ENCODE measurements at places on chromosomes 11 and 22.

DNA sequence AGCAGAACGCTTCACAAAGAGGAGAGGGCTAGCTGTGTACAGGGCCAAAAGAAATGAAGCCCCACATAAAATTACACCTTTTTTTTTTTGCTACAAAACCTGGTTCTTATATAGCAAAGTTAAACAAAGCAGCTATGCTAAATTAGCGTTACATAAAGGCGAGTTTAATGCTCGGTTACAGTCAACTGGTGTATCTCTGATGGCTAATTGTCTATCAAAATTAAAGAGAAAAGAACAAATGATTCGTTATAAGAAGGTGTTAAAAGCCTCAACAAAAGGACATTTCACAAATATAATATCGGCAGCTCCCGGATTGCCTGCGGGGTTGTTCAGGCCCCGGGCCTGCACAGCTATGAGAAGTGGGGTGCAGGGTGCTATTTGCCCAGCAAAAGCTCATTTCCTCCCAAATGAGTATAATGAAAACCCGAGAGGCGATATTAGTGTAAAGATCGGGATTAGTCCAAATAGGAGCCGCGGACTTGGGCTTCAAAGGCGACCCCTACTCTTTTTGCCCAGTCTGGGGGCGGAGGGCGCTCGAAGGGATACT lies 13.3 kb upstream of the PAX6 start:
- no peak overlapping the region for H3K4me3 ChIP-seq
- H3K4me1 ChIP-seq = peaks cover 29% of the 10 kb centered on the region
- H3K27ac ChIP-seq = no peak overlapping the region
- H3K36me3 ChIP-seq = peaks cover 2% of the 10 kb centered on the region
- H3K27me3 ChIP-seq = peaks cover 99% of the 10 kb centered on the region
- no peak for DNase-seq

GRCh38 chr22:33544707-33545106 lies 375.6 kb downstream of the LARGE1 start:
- peaks cover 10% of the 10 kb centered on the region for H3K4me1 ChIP-seq
- H3K27ac ChIP-seq = no peak overlapping the region
- no peaks in the 10 kb centered on the region for H3K27me3 ChIP-seq
- no peak overlapping the region for H3K4me3 ChIP-seq

GRCh38 chr11:75555079-75555811 lies 6.8 kb upstream of the SERPINH1 start:
- DNase-seq = no peak
- peak overlapping the region; percentile 97 for H3K27ac ChIP-seq
- peaks cover 50% of the 10 kb centered on the region for H3K4me1 ChIP-seq
- H3K4me3 ChIP-seq = peak overlapping the region; percentile 28
- H3K36me3 ChIP-seq = no peaks in the 10 kb centered on the region

DNA sequence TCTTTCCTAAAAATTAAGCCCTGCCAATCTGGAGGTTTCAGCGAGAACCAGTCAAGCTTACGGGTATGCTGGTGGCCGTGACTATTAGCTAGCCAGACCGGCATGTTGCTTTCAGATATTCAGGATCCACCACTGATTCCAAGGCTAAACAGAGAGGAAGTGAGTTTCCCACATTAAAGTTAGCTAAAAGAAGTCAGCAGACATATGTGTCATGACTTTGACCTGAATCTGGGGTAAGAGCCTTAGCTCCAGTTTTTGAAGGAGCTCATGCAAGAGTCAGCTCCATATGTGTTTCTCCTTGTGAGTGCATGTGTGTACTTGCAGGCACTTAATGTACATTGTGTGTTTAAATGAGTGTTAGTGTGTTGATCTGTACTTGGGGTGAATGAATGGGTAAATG lies 1.4 kb downstream of the ZFPL1 start:
- peaks cover 45% of the 10 kb centered on the region for H3K36me3 ChIP-seq
- no peaks in the 10 kb centered on the region for H3K27me3 ChIP-seq
- H3K27ac ChIP-seq = no peak overlapping the region
- H3K4me1 ChIP-seq = peaks cover 24% of the 10 kb centered on the region

DNA sequence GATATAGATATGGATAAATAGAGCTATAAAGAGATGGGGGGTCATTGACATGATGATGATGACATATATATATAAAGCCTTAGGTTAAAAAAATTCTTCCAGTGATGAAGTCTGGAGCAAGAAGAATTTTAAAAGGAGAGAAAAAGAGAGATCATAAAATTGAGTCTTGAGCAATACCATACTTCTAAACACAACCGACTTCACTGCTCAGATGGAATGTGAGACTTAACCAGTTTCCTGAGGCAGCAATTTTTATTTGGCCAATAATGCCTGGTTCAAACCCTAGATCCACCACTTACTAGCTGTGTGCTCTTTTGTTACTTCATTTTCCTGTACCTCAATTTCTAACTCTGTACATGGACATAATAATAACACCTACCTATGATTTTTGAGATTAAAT lies 229.5 kb downstream of the TTC28 start:
- no peak overlapping the region for H3K4me3 ChIP-seq
- H3K27ac ChIP-seq = no peak overlapping the region
- no peaks in the 10 kb centered on the region for H3K36me3 ChIP-seq
- DNase-seq = no peak
- no peaks in the 10 kb centered on the region for H3K4me1 ChIP-seq

- no peaks in the 10 kb centered on the region for H3K27me3 ChIP-seq
- no peaks in the 10 kb centered on the region for H3K36me3 ChIP-seq
- H3K4me3 ChIP-seq = no peak overlapping the region
- peaks cover 41% of the 10 kb centered on the region for H3K4me1 ChIP-seq
Measured at GRCh38 chr11:120709808-120710207, 198.3 kb downstream of the GRIK4 start.

DNA sequence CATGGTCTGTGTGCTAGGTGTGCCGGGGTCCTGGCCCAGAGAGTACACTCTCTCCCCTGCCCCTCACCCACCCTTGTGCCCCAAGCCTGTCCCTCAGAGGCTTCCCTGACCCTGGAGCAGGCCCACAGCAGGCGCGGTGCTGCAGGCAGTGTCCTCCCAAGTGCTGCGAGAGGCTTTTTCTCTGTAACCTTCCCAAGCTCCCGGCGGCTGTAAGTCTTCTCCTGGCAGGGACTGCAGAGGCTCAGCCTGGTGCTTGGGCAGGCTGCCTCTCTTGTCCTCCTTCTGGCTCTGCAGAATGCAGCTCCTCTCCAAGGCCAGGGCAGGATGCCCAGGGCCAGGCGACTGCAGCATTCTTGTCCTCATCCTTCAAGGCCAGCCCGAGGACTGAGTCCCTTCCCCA lies 15.9 kb downstream of the RFPL1 start:
- no peak for DNase-seq
- H3K36me3 ChIP-seq = peaks cover 25% of the 10 kb centered on the region
- no peak overlapping the region for H3K4me3 ChIP-seq
- H3K27ac ChIP-seq = peak overlapping the region; percentile 47
- peaks cover 16% of the 10 kb centered on the region for H3K4me1 ChIP-seq

GRCh38 chr22:19108807-19109197 lies 13.4 kb downstream of the DGCR2 start:
- H3K4me3 ChIP-seq = no peak overlapping the region
- H3K4me1 ChIP-seq = peaks cover 35% of the 10 kb centered on the region
- no peak overlapping the region for H3K27ac ChIP-seq
- peaks cover 7% of the 10 kb centered on the region for H3K36me3 ChIP-seq

- H3K27me3 ChIP-seq = peaks cover 5% of the 10 kb centered on the region
- H3K36me3 ChIP-seq = no peaks in the 10 kb centered on the region
- H3K27ac ChIP-seq = no peak overlapping the region
- DNase-seq = peak; percentile 42
Measured at GRCh38 chr11:45097721-45098493, 48.5 kb upstream of the PRDM11 start.

DNA sequence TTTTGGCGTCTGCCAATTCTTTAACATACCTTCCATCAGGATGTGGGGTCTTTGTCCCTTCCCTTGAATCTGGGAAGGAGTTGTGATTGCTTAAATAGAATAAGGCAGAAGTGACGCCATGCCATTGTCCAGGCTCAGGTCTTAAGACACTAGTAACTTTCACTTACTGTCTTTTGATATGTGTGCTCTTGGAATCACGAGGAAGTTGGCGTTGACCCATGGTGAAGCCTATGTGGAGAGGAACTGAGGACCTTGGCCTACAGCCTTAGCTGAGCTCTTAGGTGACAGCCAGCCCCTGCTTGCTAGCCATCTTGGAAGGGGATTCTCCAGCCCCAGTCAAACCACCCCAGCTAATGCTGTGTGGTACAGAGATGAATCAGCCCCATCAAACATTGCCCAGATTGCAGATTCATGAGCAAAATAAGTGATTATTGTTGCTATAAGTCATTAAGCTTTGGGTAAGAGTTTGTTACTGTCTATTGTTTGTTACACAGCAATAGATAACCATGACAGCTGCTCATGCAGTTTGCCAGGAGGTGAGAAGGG lies 17.6 kb upstream of the CLPB start:
- H3K36me3 ChIP-seq = no peaks in the 10 kb centered on the region
- no peak overlapping the region for H3K27ac ChIP-seq
- DNase-seq = no peak
- H3K27me3 ChIP-seq = no peaks in the 10 kb centered on the region
- no peaks in the 10 kb centered on the region for H3K4me1 ChIP-seq
- H3K4me3 ChIP-seq = no peak overlapping the region

- H3K27me3 ChIP-seq = no peaks in the 10 kb centered on the region
- no peak overlapping the region for H3K4me3 ChIP-seq
- no peaks in the 10 kb centered on the region for H3K36me3 ChIP-seq
- H3K27ac ChIP-seq = no peak overlapping the region
Measured at GRCh38 chr11:43953521-43953920, 11.1 kb downstream of the C11orf96 start.

DNA sequence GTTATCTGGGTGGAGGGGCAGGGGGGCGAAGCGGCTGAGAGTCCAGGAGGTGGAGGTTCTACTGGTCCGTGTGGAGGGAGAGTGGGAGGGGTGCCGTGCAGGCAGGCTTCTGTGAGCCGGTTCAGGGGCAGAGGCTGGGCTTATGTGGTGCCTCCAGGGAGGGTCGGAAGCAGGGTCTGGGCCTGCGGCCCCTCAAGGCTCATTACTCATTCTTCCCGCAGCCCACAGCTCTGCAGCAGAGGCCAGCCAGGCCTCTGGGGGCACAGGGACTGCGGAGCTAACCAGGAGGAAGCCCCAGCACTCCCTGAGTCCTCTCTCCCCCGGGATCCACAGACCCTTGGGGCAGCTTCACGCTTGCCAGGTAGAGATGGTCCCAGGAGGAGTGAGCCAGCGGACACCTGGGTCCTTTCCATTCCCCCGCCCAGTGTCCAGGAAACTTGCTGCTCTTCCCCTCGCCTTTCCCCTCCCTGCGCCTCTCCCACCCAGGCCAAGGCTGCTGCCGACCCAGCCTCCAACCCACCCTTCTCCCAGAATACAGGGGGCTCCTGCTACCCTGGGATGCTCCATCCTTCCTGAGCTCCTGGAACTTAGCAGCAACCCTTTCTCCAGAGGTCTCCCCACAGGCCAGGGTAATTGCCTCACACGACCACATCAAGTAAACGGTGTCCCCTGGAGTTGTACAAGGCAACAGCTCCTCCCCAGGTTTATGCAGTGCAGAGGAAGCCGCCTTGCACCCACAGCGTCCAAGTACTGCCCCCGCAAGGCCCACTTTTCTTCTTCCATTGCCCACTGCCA lies 6.3 kb downstream of the NRXN2 start:
- peaks cover 46% of the 10 kb centered on the region for H3K36me3 ChIP-seq
- H3K27me3 ChIP-seq = peaks cover 11% of the 10 kb centered on the region
- H3K4me3 ChIP-seq = no peak overlapping the region

- H3K4me3 ChIP-seq = no peak overlapping the region
- H3K4me1 ChIP-seq = no peaks in the 10 kb centered on the region
- DNase-seq = no peak
- H3K27me3 ChIP-seq = no peaks in the 10 kb centered on the region
Measured at GRCh38 chr11:33185756-33186155, 24.5 kb upstream of the CSTF3 start.

GRCh38 chr22:38940811-38941384 lies 16.5 kb upstream of the APOBEC3A start:
- H3K27me3 ChIP-seq = peaks cover 9% of the 10 kb centered on the region
- H3K36me3 ChIP-seq = no peaks in the 10 kb centered on the region
- no peak overlapping the region for H3K27ac ChIP-seq
- H3K4me3 ChIP-seq = no peak overlapping the region
- no peak for DNase-seq
- H3K4me1 ChIP-seq = no peaks in the 10 kb centered on the region

Data from spinal cord (tissue), 10 donors.